ENCODE measurements at places on chromosomes 13 and 19. TPM values are rescaled to one million over a fixed set of nuclear protein-coding genes. Genes with fewer than 3 reads are reported as not detected.

The IGFL4 gene
- total RNA-seq, result not detected

The PINLYP gene
- 11.0 TPM for total RNA-seq

The DENND1C gene
- not detected for total RNA-seq

The FBXO27 gene
- total RNA-seq, result 1.2 TPM

The MAMSTR gene
- 2.4 TPM for total RNA-seq

The OR7C1 gene
- total RNA-seq, result 3.5 TPM

The ADGRE3 gene
- not detected for total RNA-seq

The ZNF43 gene
- 10.0 TPM for total RNA-seq

The MYO16 gene
- under 0.01 TPM for total RNA-seq
